ENCODE measurements at places on chromosomes 3 and 15. TPM values are rescaled to one million over a fixed set of nuclear protein-coding genes. Genes with fewer than 3 reads are reported as not detected.

Gene NR1I2
- total RNA-seq, result 4.4 TPM

Gene NTRK3
- 5.4 TPM for total RNA-seq

Gene AGTR1
- total RNA-seq, result not detected

- no peak for DNase-seq
Observed at GRCh38 chr3:194083637-194084224, 52.2 kb upstream of the HES1 start.

- DNase-seq, result peak; percentile 68
Observed at GRCh38 chr3:196192036-196192523, 19.1 kb downstream of the ZDHHC19 start.

GRCh38 chr3:16392717-16393116 lies 120.8 kb downstream of the RFTN1 start:
- no peak for DNase-seq

DNA sequence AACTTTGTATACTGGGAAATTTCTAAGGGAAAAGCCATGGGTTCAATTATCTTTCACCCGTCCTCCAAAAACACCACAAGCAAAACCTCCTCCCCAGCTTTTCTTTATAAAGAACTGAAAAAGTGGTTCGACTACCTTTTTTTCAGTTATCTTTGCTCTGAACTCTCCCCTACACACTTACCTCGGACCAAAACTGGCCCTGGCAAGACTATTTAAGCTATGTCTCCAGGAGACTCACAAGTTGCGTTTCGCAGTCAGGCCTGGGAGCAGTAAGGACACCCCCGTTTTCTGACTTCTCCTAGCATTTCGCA lies 645 bp downstream of the COPS2 start:
- no peak for DNase-seq

DNA sequence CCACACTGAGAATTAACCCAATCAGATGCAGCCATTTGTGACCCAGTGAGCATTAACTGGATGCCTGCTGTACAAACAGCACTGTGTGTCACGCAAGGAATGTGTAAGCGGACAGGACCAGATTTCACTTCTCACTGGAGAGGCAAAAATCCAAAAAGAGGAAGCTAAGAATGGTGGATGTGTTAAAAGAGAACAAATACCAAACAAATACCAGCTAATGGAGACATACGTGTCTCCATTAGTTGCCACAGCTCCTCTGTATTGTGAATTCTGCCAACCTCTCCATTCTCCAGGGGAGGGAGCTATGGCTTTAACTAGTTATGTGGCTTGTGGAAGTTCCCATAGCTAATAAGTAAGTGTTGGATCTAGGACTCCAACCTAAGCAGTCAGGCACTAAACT lies 2.6 kb downstream of the LTF start:
- peak; percentile 64 for DNase-seq

All from GM23338 (cell line).